ENCODE measurements at places on chromosomes 6 and 20.

GRCh38 chr6:8707956-8708772, 272.8 kb upstream of the SLC35B3 start:
- DNase-seq: no peak

- DNase-seq: no peak
These were observed 17.3 kb downstream of the TAF4 start for GRCh38 chr20:62048346-62048761.

GRCh38 chr6:141486942-141487341, 645.8 kb upstream of the GJE1 start:
- DNase-seq: no peak

- DNase-seq: no peak
These were observed 10.0 kb downstream of the JPH2 start for GRCh38 chr20:44176833-44177534.

DNA sequence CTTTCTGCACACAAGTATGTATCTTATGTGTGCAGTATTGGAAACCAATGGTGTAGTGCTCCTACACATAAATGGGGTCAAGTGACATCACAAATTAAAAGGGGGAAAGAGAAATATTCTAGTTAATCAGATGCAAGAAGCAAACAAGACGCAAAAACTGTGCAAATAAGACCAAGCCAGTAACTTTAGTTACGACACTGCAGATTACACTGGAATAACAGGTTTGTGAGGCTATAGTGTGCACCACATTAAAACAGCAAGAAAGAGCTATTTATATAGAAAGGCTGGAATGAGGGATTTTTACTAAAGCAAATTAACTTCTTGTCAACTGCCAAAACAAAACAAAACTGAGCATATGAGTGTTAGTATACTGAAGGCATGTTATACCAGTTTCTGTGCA, 45.8 kb downstream of the NR2E1 start:
- no peak for DNase-seq
